ENCODE measurements at places on chromosomes 3 and 15. TPM values are rescaled to one million over a fixed set of nuclear protein-coding genes. Genes with fewer than 3 reads are reported as not detected.

GRCh38 chr15:91049378-91050127 is 27.2 kb upstream of the VPS33B start:
- DNase-seq, result peak; percentile 41

DNA sequence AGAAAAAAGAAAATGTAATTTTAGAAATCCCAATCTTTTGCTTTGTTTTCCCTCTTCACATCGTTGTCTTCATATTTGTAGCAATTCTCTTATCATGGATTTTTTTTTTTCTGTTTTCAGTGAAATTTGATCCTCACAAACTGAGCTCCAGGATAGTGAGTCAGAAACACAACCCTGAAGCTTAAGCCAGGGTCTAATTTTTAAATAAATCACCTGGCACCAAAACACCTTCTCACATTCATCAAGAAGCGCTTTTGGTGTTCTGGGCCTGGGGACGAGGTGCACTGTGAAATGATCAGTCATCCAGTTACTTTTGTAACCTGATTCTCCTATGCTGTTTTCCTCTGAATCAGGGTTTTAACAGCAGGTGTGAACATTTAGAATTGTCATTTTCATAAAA is 87.7 kb downstream of the REC114 start:
- DNase-seq, result no peak

- no peak for DNase-seq
Measured at GRCh38 chr3:102248981-102249705, 185.7 kb upstream of the ZPLD1 start.

GRCh38 chr15:70910958-70911357 is 18.3 kb downstream of the LRRC49 start:
- no peak for DNase-seq

SLC24A1 gene
- total RNA-seq, result 8.9 TPM
